KBM-7 (cell line): ENCODE measurements at places on chromosomes 7 and 10.

DNA sequence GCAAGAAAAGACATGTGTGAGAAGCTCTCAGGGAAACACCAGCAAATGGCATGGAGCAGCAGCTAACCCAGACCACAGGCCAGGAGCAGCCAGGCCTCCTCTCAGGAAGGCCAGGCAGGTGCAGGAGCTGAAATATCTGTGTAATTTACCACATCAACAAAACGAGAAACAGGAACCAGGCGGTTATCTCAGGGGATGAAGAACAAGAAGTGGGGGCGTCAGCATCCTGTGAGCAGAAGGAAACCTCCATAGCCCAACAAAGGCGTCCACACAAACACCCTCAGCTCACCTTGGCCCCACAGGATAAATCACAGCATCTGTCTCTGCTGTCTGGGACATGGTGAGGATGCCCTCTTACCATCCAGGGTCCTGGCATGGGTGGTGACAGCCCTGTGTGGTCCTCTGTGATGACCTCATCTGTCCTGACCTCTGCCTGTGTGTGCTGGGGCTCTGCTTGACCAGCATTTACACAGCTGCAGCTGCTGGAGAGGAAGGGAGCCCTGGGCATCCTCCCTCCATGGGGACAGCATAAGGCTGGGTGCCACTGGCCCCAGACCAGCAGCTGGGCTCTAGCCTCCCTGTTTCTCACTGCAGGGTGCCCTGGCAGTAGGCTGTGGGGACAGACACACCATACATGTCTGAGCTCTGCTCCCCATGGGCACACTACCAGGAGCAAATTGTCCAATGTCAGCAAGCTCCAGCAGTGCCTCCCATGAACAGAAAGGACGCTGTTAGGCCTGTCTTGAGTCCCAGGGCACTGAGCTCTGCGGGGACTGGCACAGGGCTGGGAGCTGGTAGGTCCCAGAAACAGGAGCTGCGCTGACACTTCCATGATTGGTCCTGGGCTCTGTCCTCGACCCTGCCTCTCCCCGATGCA, 34.6 kb downstream of the ANXA8 start:
- DNase-seq, result peak; percentile 33

- no peak for DNase-seq
Measured at GRCh38 chr10:33314811-33315561, 19.5 kb downstream of the NRP1 start.

GRCh38 chr10:58266003-58266825, 1.5 kb downstream of the IPMK start:
- DNase-seq, result peak; percentile 30

DNA sequence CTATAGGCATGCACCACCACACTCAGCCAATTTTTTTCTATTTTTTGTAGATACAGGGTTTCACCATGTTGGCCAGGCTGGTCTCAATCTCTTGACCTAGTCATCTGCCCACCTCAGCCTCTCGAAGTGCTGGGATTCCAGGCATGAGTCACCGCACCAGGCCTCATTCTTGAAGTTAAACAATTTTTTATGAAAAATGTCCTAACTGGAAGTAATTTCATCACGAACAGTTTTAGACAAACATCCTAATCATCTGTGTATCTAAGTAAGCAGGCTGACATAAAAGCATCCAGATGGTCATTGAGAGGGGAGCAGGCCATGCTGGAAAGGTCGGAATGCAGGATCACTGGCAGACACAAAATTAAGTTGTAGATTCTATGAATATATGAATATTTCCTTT, 269.1 kb downstream of the ZMYND11 start:
- no peak for DNase-seq

DNA sequence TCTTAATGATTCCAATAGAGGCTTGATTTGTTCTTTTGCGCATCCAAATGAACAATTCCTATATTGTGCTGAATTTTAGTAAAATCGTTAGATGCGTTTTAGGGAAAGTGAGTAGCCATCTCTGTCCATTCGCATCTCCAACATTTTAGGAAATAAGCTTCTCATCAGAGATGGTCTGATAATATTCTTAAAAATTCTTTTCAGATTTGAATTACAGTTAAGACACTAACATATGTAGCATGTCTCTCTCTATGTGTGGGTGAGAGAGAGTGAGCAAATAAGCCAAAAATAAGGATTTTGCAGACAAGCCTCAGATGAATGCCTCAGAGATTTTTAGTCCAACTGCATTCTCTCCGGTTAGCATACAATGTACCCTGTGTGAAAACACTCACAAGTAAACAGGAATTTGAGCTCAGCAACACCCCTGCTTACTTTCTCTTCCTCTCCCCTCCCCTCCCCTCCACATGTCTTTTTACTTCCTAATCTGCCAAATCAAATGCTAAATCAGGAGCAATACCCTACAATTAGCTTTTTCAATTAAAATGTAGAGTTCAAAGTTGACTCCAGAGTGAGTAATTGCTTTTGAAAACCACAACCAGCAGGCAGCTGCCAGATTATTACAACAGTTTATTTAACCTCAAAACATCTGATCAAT, 354.4 kb downstream of the CRPPA start:
- no peak for DNase-seq

GRCh38 chr7:100169147-100169850, 882 bp upstream of the GAL3ST4 start:
- no peak for DNase-seq

GRCh38 chr10:18959369-18959768, 89.2 kb upstream of the MALRD1 start:
- no peak for DNase-seq

DNA sequence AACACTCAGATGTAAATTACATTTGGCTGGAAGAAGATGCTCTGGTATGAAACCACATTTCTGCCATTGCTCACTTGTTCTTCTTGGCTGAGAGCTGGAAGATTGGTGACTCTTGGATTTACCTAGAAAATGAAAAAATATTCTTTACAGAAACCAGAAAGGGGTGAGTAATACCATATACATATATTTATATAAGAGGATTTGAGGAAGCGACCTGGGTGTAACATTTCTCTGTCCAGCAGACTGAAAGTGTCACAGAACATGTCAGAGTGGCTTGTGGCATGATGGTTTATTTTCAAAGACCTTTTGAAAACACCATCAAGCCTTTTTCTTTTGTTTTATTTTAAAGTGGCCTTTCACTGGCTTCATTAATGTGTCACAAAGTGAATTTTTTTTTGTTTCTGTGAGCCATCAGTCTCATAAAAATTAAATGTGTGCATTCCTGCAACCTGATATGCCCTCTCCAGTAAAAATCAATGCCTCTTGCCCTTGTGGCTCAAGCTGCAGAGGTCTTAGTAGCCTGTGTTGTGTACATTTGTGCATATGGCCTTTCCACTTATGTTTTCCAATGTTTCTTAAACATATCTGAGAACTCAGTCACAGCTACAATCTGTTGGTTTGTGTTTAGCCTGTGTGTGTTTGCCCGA, 23.5 kb downstream of the CREB5 start:
- DNase-seq, result no peak

DNA sequence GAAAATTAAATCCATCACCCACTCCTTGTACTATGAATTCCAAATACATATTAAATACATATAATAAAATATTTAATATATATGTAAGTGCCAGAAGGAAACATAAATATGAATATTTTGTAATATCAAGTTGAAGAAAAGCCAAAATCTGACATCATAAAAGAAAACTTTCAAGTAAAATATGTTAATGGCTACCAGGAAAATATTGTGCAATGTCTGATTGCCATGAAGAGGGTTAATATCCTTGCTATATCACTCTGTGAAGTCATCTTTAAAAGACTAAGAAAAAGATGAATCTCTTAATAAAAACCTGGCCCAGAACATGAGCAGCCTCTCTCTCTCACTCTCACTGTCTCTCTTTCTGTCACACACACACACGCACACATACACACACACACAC, 130.2 kb downstream of the EGFR start:
- DNase-seq, result no peak

DNA sequence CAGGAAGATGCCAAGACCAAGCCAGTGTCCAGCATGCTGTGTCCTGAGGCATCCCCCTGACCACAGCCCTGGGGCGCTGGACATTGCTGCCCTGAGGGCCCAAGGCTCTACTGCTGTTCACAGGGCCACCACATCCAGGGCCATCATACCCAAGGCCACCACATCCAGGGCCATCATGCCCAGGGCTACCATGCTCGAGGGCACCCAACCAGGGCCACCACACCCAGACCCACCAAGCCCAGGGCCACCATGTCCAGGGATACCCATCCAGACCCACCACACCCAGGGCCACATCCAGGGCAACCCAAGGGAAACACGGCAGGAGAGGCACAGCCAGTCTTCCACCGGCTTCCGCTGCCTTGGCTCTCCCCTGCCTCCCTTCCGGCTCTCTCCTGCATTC, 17.1 kb downstream of the STK32C start:
- no peak for DNase-seq

DNA sequence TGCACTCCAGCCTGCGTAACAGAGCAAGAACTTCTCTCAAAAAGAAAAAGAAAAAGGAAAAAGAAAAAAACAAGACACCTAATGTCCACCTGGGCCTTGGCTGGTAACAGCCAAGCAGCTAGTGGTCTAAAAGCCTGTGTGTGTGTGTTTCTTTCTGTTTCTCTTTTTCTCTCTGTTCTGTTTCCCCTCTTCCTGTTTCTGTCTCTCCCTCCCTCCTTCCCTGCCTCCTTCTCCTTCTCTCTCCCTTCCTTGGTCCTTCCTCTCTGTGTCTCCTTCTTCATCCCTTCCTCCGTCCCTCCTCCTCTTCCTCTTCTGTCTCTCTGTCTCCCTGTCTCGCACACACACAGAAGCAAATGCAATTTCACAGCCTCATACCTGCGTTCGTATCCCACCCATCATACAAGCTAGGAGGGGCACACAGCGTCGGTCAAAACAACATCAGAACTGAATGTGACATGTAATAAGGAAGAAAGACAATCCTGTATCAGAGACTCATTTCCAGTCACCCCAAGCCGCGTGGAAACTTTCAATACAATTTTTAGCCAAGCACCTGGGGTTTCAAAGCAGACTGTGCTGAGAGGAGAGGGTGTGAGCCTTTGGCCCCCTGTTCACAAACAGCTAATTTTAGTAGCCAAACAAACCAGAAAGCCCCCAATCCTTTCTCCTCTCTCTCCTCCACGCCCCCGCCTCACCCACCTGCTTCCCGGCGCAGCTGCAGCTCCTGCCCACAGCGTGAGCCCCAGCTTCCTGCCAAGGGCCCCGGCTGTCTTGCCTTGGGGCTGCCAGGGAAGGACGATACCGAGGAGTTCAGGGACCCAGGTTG, 50.2 kb upstream of the GNA12 start:
- peak; percentile 31 for DNase-seq

DNA sequence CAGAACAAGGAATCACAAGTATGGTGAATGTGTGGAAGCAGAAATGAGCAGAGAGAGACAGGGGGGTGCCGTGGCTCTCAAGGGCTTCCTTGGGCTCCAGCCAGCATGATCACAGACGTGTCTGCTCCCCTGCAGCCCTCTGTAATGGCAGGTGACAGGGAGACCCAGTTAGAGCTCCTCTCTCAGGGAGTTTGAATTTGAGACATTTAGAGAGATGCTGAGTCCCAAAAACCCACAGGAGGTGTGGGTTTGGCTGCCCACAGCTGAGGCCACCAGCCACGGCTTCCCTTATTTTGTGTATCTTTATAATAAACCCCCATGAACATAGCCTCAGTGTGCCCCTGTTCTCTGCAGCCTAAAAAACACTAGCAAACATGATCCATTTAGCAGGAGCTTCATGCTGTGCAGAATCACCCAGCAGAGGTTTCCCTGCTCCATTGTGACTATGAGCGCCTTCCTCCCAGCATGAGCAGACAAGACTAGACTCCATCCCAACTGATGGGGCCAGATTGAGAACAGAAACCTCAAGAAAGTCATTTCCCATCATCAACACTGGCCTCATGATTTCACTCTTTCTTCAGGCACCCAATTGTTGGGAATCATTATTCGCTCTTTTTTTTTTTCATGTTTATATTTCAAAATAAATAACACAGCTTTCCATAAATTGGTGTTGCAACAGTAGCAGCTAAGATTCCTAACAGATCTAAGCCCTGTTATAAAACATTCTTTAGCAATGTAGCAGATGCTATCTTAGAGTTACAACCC, 13.4 kb downstream of the NOD1 start:
- DNase-seq, result no peak

GRCh38 chr10:119133949-119134348, 30.0 kb downstream of the DENND10 start:
- DNase-seq, result no peak

GRCh38 chr10:51035344-51035743, 38.9 kb upstream of the PRKG1 start:
- no peak for DNase-seq
